ENCODE measurements at places on chromosomes 5 and 9.
A peak's percentile ranks its signal among the peaks of the same experiment; 100 is the strongest.

- no peak for DNase-seq
These were observed 72.4 kb upstream of the UNC5A start for GRCh38 chr5:176737746-176738636.

- DNase-seq = no peak
These were observed 365.2 kb downstream of the SPATA31D1 start for GRCh38 chr9:82353631-82354278.

- no peak for DNase-seq
These were observed 244.3 kb downstream of the CSNK1G3 start for GRCh38 chr5:123756318-123756665.

DNA sequence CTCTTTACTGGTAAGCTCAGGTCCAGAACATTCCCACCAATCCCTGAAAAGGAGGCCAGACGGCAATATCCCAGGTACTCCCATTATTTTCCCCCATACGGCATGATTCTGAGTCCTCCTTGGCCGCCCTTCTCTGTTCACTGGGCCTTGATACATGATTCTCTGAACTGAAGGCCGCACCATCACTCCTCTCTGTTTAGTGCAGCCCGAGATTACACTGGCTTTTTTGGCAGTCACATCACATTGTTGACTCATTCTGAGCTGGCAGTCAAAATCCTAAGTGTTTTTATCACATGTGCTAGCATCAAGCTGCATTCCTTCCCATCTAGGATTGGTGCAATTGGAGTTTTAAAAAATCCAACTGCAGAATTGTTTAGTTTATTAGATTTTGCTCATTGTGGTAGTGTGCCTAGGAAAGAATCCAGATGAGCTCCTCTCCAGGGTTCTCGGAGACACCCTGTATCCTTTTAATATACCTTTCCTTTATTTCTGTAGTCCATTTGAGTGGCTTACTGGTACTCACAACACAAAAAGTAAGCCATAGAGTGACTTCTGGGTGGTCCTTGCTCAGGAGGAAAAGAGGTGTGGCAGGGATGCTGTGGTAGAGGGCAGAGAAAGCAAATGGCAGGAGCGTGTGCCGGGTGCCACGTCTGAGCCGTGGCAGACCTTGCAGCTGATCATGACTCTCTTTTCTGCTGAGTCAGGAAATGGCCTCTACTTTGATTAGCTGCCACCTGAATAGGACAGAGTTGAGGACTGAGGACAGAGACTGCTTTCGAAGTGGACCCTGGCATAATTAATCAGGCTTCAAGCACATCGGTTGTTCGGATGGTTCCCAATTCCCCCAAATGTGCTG is 121.1 kb upstream of the IL12B start:
- DNase-seq = peak; percentile 85

GRCh38 chr5:14250084-14250695 is 107.0 kb downstream of the TRIO start:
- DNase-seq = no peak

DNA sequence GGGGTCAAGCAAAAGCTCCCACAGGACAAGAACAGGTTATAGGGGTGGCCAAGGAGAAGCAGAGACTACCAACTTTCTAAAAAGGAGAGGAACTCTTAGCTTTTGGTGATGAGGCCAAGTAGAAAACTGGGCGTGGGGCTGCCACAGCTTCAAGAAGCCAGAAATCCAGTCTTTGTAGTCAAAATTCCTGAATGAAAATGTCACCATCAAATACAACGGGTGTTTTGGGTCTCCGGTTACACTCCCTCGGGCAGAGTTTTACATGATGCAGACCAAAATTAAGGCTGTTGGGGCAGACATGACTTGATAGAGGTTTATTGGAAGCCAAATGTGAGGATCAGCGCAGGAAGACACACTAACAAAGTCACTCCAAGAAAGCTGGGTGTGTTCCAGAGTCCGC is 29.4 kb upstream of the N4BP3 start:
- DNase-seq = peak; percentile 70

- no peak for DNase-seq
These were observed 5.9 kb upstream of the CXXC5 start for GRCh38 chr5:139642213-139642612.

GRCh38 chr9:107737987-107738743 is 248.6 kb upstream of the KLF4 start:
- DNase-seq = peak; percentile 86

DNA sequence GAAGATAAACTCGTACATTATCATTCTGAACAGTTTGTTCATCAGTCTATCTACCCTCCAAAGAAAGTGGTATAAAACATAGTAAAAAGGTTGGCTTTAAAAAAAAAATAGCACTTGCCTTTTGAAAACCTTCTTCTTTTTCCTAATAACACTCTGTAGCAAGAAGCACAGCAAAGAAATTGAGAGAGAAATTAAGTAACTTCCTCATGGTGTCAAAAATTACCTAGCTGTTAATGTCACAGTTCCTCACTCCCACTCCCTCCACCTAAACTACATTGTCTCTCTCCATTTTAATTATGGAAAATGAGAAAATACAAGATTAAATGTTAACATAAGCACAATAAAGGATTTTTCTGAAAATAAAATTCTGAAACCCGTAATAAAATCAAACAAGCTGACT is 72.2 kb downstream of the CERT1 start:
- no peak for DNase-seq

GRCh38 chr9:96874947-96875460 is 20.7 kb upstream of the ZNF782 start:
- no peak for DNase-seq

- DNase-seq = no peak
These were observed 67.2 kb upstream of the PANK3 start for GRCh38 chr5:168646335-168646734.

DNA sequence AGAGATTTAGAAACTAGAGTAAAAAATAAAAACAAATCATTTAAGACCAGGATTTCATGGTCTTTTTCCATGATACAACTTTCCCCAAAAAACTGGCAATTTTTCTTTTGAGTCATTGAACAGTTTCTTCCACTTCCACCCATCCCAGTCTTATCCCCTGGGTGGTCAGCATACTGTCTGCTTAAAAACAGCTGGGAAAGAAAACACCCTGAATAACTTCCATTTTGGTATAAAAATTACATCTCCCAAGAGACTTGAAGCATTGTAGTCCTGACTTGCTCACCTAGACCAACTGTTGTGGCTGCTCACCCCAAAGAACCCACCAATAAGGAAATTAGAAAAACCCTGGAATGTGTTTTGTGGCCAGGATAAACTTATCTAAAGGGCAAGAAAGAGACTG is 731.3 kb downstream of the NR2F1-AS1 start:
- DNase-seq = no peak

DNA sequence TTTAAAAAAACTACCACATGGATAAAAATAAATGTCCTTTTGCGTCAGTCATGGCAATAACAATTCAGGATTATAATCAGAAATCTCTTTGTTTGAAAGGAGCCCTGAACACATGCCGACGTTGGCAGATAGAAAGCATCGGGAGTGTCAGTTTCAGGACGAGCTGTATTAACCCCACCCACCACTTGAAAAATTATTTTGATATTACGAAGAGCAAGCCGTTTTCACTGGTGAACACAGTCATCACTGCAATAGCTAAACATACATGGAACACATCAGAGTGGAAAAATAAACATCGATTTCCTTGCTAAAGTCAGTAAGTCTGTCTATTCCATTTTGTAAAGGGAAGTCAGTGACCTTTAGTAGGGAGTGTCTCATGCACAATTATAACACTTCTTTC is 266.4 kb upstream of the FBXL7 start:
- DNase-seq = no peak

DNA sequence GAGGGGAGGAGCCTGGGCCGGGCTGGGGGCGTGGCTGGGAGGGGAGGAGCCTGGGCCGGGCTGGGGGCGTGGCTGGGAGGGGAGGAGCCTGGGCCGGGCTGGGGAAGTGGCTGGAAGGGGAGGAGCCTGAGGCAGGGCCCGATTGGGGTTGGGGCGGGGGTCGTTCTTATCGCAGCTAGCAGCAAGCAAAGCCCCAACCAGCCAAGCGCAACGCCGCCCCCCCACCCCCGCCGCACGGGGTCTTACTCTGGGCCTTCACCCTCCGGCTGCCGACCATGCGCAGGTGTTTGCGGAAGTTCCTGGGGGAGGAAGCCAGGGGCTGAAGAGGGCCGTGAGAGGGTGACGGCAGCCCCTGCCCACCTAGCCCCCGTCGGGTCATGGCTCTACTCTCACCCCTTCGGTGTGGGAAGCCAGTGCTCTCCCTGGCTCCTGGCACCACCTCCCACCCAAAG is 5.0 kb downstream of the NSMF start:
- DNase-seq = no peak

DNA sequence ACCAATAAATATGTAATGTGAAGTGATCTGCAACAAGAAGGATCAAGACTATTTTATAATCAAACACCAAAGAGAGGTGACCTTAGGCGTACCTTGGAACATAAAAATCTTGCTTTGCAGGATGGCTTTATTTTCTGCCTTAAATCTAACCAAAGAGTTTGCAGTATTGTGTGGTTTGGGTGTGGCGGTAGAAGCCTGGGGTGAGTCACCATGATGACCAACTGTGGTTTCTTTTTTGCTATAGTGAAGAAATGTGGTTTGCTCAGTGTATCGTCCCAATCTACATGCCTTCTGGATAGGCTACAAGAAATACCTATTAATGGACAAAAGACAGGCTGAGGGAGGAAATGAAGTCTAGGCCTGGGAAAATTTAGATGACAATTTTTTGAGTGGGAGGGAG is 5.1 kb upstream of the CAST start:
- DNase-seq = peak; percentile 84

DNA sequence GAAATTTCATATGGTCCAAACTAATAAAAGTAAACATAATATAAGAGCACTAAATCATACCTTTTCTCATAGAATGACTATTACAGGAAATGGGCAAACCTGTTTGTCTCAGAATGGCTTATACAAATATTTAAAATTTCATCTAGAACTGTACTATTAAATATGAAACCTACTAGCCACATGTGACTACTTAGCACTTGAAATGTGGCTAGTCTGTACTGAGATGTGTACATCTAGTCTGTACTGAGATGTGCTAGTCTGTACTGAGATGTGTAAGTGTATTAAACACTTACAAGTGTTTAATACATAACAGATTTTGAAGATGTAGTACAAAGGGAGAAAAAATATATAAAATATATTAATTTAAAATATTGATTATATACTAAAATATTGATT is 22.4 kb downstream of the ABITRAM start:
- DNase-seq = no peak

- no peak for DNase-seq
These were observed 93.1 kb downstream of the C9orf152 start for GRCh38 chr9:110114859-110115201.

- DNase-seq = no peak
These were observed 46.5 kb downstream of the PPP1R2B start for GRCh38 chr5:156896546-156896945.

Data from MG63 (cell line).